ENCODE measurements at places on chromosomes 5 and 9. TPM values are rescaled to one million over a fixed set of nuclear protein-coding genes. Genes with fewer than 3 reads are reported as not detected.

DNA sequence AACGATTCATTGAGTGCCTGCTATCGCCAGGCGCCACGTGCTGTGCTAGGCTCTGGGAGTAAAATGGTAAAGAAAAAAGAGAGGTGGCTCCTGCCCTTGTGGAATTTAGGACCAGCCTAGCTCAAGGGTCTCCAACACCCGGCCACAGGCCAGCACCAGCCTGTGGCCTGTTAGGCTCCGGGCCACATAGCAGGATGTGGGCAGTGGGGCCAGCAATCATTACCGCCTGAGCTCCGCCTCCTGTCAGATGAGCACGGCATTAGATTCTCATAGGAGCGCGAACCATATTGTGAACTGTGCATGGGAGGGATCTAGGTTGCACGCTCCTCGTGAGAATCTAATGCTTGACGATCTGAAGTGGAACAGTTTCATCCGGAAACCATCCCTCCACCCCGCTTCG is 1.5 kb downstream of the RMRP start:
- no peak for DNase-seq

- DNase-seq: no peak
These were observed 71.8 kb downstream of the SMARCA2 start for GRCh38 chr9:2086971-2087370.

DNA sequence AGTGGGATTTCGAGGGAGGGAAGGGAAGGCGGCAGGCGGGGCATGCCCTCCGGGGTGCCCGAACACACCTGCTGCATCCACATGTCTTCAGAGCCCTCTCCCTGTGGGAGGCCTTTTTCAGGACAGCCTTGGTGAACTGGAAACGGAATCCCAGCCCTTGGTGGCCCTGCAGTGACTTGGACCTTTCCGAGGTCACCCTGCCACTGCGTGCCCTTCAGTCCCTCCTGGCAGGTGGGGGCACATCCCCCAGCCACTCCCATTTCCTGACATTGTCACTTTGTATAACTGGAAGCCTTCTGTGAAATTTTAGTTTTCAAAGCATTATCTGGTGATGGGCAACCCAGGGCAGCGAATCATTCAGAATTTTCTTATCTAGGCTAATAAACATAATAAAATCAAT is 11.0 kb upstream of the AHRR start:
- DNase-seq: no peak

DNA sequence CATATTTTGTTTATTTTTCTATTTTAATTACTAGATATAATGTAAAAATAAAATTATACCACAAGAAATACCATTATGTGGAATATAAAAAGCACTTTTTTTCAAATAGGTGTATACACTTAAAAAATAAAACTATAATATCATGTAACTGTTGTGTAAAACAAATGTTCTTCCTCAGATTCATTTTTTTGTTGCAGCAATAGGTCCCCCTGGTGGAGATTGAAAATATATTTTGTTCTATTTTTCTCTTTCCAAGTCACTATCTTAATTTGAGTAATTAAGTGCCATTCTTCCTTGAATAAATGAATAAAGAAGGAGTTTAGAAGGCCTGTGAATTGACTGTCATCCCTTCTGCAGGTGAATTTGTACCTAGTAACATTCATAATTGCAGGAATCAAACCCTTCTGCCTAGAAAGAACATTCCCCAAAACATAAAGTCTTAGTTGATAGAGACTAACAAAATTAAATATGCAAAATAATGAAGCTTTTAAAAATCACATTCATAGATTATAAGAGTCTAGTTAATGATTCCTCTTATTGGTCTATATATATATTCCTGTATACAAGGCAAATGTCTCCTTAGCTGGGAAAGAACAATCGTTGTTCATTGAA is 23.4 kb downstream of the CETN3 start:
- DNase-seq: peak; percentile 7

DNA sequence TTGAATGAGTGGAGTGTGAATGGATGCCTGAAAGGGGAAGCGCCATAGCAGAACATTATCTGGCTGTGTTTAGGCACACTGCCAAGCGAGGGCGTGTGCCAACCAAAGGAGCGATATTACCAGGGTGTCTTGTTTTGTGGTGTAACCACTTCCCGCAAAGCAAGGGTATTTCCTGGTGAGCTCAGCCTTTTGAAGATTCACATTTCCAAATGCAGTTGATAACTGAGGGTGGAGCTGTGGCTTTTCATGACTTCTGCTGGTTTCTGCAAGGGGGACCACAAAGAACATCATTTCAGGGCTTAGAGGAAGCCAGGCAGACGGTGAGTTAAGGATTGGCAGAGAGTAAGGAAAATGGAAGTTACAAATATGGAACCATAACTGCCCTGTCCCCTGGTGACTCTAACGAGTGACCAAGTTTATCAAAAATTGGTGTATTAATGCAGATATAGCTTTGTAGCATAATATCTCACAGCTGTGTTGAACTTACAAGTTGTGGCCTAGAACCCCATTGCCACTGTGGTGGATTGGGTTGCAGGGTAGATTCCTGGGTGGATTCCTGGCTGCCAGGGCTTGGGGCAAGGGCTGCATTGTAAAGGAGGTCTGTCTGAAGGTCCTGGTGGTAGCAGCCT is 71.4 kb downstream of the RALGPS1 start:
- DNase-seq: peak; percentile 29

GRCh38 chr5:171363846-171364245 is 23.8 kb upstream of the NPM1 start:
- no peak for DNase-seq

DNA sequence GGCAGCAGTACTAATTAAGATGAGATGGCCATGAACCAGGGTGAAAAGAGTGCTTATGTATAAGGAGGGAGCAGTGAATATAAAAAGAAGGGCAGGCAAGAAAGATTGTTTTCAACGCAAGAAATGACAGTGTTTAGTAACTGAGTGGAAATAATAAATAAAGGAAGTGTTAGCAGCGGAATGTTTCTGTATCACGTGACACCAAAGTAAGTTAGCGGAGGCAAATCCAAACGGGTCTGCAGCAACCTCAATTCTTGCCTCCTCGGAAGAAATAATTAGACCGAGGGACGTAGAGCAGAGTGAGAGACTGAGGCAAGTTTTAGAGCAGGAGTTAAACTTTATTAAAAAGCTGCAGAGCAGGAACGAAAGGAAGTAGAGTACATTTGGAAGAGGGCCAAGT is 15.4 kb upstream of the GAS1 start:
- no peak for DNase-seq

DNA sequence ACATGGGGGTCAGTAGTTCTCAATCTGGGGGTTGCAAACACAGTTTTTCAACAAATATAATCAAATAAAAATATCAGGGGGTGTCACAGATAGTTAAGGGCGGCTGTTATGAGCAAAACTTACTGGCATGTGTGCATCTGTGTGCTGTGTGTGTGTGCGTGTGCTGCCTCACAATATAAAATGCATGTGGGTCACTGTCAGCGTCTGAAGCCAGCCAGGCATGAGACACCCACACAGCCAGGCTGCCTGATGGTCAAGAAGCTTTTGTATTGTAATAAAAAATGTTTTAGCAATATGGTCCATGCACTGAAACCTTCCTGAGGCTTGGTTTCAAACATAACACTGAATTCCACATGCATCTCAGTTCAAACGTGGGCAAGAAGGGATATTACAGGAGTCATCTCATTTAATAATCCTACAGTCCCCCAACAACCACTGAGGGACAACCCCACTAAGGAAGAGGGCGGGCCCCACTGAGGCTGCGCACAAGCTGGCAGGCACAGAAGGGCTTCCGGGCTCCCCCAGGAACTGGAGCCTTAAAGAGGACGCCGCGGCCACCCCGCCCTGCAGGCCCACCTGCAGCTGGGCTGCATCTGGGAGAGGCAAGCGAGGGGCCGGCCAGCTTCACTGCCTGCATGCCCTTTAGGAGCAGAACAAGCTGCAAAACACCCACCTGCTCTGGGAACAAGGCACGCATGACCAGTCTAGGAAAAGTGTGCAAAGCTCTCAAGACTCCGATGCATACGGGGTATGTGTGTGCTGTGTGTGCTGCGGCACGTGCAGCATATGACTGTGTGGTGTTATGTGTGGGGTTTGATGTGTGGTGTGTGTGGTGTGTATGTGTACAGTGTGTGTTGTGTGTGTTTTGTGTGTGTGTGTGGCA is 14.1 kb downstream of the SEMA4D start:
- DNase-seq: no peak

- no peak for DNase-seq
These were observed 17.9 kb downstream of the CCDC171 start for GRCh38 chr9:15570769-15571168.

DNA sequence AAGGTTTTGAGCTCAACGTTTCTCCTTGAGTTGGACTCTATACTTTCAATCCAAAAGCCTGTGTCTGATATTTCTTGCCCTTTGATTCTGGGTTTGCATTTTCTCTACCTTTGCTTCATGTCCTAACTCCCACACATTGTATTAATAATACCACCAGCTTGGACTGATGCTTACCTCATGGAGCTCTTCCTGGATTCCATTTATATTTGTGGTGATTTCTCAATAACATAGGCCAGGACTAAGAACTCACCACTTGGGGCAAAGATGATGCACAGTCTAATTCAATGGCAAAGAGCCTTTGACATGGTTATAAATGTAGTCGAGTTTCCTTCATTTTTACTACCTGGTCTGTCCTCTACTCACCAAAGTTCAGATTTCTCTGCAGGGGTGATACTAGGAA is 27.5 kb upstream of the EFNA5 start:
- no peak for DNase-seq

DNA sequence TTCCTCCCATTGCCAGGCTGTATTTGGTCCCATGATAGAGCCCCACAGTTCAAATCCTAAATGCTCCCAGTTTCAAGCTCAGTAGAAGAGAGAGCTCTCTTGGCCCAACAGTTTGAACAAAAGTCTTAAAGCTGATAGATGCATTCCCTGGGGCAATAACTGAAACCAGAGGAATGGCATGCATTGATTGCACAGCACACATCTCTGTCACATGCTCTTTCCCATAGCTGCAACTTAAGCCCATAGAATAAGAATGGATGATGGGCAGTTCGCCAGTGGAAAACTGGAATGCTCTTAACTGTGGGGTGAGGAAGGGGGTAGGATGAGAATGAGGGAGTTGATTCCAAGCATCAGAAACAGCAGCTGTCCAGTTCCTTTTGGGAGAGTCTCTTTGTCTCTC is 1942.4 kb upstream of the WWC1 start:
- DNase-seq: no peak

- no peak for DNase-seq
These were observed 83.5 kb downstream of the PTCH1 start for GRCh38 chr9:95433096-95433819.

DNA sequence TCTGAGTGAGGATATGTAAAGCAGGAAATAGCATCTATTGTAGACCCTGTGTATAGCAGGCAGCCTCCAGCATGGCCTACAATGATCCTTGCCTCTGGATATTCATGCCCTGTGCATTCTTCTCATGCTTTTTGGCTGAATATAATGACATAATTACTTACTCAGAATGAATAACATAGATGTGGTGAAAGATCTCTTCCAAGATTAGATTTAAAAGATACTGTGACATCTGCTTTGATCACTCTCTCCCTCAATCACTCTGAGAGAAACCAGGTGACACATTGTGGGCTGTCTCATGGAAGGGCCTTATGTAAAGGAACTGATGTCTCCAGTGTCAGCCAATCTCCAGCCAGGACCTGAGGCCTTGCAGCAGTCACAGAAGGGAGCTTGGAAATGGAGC is 376.7 kb downstream of the DNAH5 start:
- no peak for DNase-seq

GRCh38 chr5:55691265-55692105 is 20.6 kb downstream of the SLC38A9 start:
- peak; percentile 51 for DNase-seq

GRCh38 chr5:135313946-135314345 is 85.1 kb downstream of the MACROH2A1 start:
- no peak for DNase-seq

GRCh38 chr5:149863830-149864229 is 80.8 kb downstream of the PDE6A start:
- DNase-seq: no peak

DNA sequence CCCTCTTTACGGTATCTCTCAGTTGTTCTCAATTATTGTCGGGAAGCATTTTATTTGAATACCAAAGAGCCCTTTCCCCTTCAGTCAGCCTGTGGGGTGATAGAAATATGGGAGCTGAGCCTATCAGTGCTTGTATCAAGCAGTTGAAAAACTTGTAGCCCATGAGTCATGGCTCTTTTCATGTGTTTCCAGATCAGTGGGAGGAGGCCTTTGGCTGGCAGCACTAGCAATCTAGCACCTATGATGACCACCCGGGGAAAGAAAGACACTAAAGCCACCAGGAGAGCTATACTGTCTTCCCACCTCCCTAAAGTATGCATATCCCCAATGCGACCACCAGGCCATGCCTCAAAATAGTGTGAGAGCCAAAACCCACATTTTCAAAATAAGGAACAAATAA is 696.9 kb upstream of the C9orf72 start:
- DNase-seq: no peak

GRCh38 chr9:108913391-108913790 is 20.5 kb downstream of the ELP1 start:
- DNase-seq: no peak

- DNase-seq: no peak
These were observed 14.7 kb downstream of the ENC1 start for GRCh38 chr5:74625742-74626241.

GRCh38 chr5:131382407-131383395 is 118.8 kb downstream of the CDC42SE2 start:
- DNase-seq: no peak

DNA sequence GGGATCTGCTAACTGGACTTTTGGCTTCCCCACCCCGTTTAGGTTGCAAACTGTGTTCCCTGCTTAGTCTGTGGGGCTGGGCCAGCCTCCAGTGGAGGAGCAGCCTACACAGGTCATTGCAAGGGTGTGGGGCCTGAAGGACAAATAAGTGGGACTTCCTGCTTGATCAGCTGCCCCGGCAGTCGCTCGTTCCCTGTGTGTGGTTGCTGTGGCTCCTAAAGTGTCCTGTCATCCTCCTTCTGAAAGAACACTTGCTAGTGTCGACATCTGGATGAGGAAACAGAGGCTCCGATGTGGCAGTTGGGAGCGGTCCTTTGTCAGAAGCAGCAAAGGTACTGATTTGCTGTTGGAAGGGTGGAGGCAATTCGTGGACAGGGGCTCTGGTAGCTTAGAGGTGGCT is 88.9 kb upstream of the TBCA start:
- DNase-seq: no peak

Gene CDHR2
- total RNA-seq: 0.25 TPM

Gene ARPC5L
- total RNA-seq: 13.7 TPM

Gene ADAMTSL1
- 4.7 TPM for total RNA-seq

Gene GLDC
- total RNA-seq: 3.4 TPM

Measured in dermis microvascular lymphatic vessel endothelial cell (primary cell).